ENCODE measurements at places on chromosomes 1 and 21.

- no peak for DNase-seq
These were observed 20.5 kb upstream of the DMRTB1 start for GRCh38 chr1:53438427-53439336.

- no peak for DNase-seq
These were observed 8.1 kb downstream of the UTP25 start for GRCh38 chr1:209835782-209836298.

DNA sequence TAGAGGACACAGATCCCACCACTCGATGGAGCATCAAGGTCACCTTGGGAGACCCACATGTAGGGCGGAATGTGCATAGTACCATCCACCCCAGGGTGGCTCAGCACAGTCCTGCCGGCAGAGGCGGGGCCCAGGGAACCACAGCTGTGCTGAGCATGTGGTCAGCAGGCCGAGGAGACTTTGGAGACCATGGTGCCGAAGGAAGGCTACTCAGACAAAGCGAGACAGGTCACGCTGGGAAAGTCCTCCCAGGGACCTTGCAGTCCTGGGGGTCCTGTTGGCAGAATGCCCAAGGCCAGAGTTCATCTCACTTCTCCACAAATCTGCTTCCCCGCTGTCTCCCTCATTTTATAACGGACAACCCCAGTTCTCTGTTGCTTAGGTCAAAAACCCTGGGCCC, 22.5 kb downstream of the WNT3A start:
- no peak for DNase-seq

- no peak for DNase-seq
These were observed 987 bp downstream of the DYNLT4 start for GRCh38 chr1:44806025-44806703.

- no peak for DNase-seq
These were observed 32.0 kb downstream of the PTAFR start for GRCh38 chr1:28144203-28145135.

GRCh38 chr1:205285381-205286101, 36.0 kb downstream of the NUAK2 start:
- DNase-seq = no peak

DNA sequence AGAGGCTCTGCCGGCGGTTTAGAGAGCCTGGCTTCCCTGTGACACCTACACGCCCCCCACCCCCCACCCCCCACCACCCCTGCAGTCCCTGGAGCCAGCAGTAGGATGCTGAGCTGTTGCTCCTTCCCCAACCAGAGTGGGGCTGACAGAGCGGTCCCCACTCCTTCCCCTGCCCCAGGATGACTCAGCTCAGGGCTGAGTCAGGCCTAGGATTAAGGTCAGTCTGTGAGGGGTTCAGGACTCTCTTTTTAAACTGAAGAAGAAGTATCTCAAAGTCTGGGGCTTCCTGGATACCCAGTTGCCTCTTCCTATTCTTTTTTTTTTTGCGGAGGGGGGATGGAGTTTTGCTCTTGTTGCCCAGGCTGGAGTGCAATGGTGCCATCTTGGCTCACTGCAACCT, 19.1 kb downstream of the DMBX1 start:
- DNase-seq = no peak

All from osteocyte (in vitro differentiated cells).